ENCODE measurements at places on chromosomes 5 and 9.

GRCh38 chr5:79853028-79853427, 138.0 kb downstream of the MTX3 start:
- DNase-seq: no peak

- DNase-seq: peak; percentile 39
Measured at GRCh38 chr5:144194144-144194543, 23.5 kb downstream of the KCTD16 start.

- DNase-seq: no peak
Measured at GRCh38 chr5:6190838-6191237, 187.5 kb downstream of the MED10 start.

DNA sequence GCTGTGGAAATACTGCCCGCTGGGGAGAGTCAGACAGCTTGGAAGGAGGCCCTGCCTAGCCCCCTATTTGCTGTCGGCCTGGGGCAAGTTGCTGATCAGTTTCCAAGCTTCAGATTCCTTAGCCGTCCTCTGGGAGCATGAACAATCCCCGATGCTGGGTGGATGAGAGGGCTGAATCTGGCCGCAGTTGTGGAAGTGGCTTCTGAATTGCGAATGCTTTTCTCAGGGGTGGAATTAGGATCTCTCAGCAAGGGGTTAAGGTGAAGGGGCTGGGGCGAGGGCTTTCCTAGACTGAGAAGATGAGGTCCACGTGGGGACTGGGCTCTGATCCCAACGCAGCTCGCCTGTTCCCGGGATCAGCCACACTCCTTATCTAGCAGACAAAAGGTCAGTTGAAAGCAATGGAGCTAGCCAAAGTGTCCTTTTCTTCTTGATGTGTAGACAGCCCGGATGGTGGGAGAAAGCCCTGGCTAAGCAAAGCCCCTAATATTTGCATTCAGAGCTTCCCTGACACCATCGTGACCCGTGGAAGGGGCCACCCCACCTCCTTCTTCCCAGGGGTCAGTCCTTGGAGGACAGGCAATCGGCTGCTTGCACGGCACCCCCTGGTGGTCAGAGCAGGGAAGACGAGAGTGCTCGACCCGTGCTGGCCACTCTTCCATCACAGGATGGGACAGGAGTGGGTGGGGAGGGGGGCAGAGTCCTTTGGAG, 54.9 kb downstream of the COL15A1 start:
- peak; percentile 35 for DNase-seq

DNA sequence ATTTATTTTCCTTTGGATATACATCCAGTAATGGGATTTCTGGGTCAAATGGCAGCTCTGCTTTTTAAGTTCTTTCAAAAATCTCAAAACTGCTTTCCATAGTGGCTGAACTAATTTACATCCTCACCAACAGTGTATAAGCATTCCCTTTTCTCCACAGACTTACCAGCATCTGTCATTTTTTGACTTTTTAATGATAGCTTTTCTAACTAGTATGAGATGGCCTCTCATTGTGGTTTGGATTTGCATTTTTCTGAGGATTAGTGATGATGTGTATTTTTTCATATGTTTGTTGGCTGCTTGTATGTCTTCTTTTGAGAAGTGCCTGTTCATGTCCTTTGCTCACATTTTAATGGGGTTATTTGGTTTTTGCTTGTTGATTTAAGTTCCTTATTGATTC, 90.0 kb upstream of the HMHB1 start:
- no peak for DNase-seq

GRCh38 chr5:109911731-109912130, 222.0 kb downstream of the MAN2A1 start:
- DNase-seq: peak; percentile 89

GRCh38 chr9:128412120-128412790, 8.4 kb upstream of the CERCAM start:
- peak; percentile 46 for DNase-seq

GRCh38 chr5:132063090-132063911, 2.8 kb downstream of the IL3 start:
- DNase-seq: peak; percentile 78

- no peak for DNase-seq
Measured at GRCh38 chr5:37830348-37830747, 9.5 kb downstream of the GDNF start.

GRCh38 chr9:136694163-136694871, 7.1 kb upstream of the AGPAT2 start:
- peak; percentile 18 for DNase-seq

DNA sequence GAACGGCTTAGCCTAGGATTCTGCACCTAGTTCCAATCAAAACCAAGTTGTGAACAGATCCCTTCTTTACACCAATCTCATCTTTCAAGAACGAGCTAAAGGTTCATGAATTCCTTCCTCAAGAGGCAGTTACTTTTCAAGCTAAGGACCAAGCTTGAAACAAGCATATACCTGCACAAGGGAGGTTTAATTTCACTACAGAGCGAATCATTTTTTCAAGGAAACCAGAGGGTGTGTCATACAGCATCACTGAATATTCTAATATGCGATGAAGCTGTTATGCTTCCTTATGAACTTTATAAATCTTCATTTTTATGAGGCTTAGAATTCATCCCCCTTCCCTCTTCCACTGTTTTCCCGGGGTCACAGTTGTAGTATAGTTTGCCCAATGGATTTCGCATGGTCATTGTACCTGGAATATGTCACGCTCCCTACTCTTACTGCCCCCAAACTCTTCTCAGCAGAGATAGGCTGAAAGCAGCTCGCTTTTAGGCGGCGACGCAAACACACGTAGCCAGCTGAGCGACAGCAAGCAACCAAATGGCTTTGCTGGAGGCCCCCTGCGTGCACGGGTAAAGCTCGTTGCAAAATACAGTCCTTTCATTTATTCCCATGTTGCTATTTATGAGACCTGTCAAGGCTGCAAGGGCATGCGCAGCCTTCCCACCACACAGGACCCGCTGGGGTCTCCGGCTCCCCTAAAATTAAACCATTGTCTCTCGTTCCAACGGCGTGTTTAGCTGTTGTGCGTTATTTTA, 832 bp downstream of the LMBRD2 start:
- DNase-seq: peak; percentile 31

GRCh38 chr9:130213911-130214761, 41.9 kb downstream of the NCS1 start:
- no peak for DNase-seq

DNA sequence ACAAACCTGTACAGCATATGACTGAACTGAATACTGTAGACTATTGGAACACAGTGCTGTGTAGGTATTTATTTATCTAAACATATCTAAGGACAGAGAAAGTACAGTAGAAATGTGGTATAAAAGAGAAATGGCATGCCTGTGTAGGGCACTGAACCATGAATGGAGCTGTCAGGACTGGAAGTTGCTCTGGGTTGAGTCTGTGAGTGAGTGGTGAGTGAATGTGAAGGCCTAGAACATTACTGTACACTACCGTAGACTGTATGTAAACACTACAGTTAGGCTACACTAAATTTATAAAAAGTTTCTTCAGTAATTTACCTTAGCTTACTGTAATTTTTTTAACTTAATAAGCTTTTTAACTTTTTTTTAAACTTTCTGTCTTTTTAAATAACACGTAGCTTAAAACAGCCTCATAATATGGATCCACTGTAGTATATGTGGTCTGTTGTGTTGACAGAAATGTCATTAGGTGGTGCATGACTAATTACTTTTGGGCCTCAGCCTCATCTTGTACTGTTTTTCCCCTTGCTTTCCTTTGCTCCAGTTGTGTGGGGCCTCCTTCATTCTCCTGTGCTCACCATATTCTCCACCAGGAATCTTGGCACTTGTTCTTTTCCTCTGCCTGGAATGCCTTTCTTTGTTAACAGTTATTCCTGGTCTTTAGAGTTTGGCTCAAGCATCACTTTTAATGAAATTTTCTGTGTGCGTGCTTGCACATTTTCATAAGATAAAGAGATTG, 8.8 kb downstream of the SPIN1 start:
- peak; percentile 53 for DNase-seq

GRCh38 chr9:19757745-19758144, 31.1 kb downstream of the SLC24A2 start:
- no peak for DNase-seq

- no peak for DNase-seq
Measured at GRCh38 chr5:83567741-83568140, 96.2 kb downstream of the VCAN start.

Measured in amniotic epithelial cell (primary cell).